Astrocyte (in vitro differentiated cells and primary cell): ENCODE measurements at places on chromosomes 11 and 22. TPM values are rescaled to one million over a fixed set of nuclear protein-coding genes. Genes with fewer than 3 reads are reported as not detected.

The CYTH4 gene
- total RNA-seq, result not detected in 2 replicates

The IL17REL gene
- not detected in 2 replicates for total RNA-seq

The APOBEC3C gene
- 32.5 and 37.0 TPM in 2 replicates for total RNA-seq

The MS4A1 gene
- not detected in 2 replicates for total RNA-seq
